ENCODE measurements at places on chromosomes 6 and 20.

DNA sequence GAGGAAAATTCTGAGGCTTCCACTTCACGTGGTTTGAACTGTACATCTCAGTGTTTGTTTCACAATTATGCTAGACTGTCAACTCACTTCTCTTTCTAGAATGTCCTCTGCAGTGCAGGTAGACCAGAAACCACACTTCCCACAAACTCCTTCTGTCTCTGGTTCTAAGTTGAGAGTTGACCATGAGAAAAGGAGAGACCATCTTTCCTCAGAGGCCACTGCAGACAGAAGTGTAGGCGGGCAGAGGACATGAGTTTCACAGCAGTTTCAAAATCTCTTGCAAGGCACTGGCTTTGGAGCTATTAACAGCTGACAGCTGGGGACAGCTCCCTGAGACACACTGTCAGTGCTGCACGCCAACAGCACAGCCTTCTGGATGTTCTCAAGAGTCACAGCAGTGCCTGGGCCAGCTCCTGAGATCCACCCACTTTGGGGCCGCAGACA, 55.4 kb upstream of the MOXD1 start:
- no peak for DNase-seq

DNA sequence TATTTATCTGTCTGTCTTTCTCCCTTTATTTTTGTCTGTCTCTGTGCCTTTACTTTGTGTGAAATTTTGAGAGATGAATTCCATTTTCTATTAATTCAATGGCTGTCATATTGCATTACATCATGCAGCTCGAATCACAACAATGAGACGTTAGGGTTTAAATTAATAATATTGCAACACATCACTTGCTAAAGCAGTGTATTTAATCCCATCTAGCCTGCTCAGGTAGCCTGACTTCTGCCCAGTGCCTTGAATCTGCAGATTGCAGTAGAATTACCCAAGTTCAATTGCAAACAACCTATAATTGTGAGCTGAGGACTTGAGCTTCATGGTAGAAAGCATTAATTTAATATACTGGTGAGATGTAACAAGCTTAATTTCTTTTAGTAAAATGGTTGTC, 235.7 kb upstream of the TSHZ2 start:
- DNase-seq, result no peak

- no peak for DNase-seq
Observed at GRCh38 chr6:3301506-3301905, 42.8 kb downstream of the PSMG4 start.

GRCh38 chr6:155106456-155107115, 111.5 kb downstream of the TIAM2 start:
- DNase-seq, result no peak
